ENCODE measurements at places on chromosomes 3 and 15.

DNA sequence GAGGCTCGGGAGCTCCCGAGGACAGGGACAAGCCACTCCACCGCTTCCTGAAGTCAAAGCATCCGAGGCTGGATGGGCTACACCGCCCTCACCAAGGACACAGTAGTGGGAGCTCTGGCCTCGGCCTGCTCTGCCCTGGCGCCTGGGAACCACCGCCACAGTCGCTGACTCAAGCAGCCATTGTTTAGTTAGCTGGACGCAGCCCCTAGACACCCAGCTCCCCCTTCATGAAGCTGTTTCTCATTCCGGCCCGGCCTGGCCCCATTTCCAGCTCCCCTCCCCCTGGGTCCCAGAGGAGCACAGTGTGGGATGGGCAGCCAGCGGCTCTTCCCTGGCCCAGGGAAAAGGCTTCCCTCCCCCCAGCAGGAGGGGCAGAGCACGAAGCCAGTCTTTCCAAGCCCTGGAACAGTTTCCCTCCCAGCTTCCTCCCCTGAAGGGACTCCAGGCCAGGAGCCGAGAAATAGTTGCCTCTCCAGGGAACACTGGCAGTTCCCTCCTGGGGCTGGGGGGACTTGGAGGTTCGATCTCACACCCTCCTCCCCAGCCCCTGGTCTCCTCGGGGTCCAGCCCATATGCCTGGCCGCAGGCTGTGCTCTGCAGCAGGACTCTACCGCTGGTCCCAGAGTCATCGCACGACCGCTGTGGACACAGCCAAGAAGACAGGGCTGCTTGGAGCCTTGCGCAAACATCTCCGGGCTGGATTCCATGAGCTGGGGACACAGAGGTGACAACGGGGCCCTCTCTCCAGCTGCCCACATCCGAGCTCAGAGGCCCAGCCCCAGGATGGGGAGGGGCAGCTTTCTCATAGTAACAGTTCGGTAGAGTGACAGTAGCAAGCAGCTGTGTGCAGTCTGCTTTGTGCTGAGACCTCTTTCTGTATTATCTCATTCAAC, 10.0 kb downstream of the PLXND1 start:
- DNase-seq = peak; percentile 52

GRCh38 chr3:171458071-171458863, 1.9 kb downstream of the TNIK start:
- peak; percentile 31 for DNase-seq

DNA sequence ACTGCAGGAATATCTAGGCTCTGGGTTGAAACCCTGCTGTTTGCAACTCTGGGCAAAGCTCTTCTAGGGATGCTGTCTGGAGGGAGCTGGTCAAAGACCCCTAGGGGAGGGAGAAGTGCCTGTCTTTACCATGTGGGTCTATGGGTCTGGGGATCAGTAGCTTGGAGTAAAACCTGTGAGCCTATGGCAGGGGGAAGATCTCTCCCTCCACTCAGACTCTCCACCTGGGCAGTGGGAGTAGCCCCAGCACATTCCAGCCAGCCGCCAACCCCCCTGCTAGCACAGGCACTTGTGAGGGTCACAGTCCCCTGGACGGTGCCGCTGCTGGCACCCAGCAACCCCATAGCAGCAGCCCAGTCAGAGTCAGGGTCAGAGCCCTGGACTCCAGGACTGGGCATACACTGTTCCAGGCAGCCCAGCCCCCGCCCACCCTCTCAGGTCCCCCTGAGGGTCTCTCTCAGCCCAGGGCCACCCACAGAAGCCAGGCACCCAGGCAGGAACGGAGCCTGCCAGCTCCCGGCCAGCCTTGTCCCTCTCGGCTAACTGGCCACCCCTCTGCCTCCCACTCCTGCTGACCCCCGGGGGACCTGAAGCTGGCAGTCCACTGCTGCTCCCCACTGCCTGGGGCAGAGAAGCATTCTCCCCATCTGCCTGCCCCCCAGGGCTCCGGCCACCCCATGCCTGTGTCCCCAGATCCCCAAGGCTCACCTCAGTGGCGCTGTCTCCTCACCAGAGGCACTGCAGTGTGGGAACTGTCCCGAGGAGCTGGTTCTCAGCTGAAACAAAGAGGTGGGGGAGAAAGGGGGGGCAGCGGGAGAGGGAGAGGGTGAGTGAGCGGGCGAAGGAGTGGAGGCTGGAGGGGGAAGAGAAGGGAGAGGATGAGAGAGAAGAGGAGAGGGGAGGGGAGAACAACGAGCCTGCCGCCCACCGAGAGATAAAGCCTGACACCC, 10.8 kb downstream of the GLYCTK start:
- DNase-seq = no peak

GRCh38 chr3:114899186-114899931, 247.7 kb downstream of the ZBTB20 start:
- DNase-seq = peak; percentile 59

DNA sequence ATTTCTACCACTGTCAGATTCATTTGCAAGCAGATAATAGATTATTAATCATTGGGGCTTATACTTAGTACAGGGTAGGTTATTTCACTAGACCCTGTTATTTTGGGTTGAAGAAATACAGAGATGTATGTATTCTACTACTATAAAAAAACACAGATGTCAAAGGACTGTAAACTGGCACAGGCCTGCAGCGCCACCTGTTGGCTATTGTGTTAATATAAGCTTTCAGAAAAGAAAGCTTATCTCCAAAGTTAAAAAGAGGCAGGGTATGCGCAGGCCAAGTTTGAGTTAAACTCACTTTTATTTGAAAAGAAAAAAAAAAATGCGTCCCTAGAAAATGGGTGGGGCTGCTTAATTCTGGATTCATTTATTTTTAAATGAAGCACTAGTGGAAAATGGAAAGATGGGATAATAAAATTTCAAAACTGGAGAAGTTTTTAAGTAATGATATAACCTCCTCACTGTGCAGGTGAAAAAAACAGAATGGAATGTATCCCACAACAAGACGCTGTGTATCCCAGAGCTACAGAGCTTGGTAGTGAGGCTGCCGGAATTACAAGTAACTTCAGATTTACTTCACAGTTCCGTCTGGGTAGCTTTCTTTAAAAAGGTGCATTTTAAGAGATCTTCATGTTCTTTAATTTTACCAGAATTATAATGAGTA, 407.2 kb upstream of the TGFBR2 start:
- peak; percentile 82 for DNase-seq

DNA sequence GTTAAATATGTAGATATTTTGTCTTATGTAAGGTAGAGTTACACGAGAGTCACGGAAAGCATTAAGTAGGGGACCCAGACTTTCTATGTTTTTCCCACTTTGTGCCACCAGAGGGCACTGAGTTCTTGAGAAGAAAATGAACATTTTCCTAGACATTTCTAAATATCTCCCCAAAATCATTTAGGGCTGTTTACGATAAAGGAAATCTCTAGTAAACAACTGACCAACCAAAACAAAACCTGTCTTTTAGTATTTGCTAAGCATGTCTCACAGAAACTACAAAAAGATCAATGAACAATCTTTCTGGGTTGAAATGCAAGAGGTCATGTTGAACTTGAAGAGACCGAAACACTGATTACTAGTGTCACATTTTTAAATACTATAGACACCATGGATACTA, 16.1 kb downstream of the POU1F1 start:
- DNase-seq = peak; percentile 35

DNA sequence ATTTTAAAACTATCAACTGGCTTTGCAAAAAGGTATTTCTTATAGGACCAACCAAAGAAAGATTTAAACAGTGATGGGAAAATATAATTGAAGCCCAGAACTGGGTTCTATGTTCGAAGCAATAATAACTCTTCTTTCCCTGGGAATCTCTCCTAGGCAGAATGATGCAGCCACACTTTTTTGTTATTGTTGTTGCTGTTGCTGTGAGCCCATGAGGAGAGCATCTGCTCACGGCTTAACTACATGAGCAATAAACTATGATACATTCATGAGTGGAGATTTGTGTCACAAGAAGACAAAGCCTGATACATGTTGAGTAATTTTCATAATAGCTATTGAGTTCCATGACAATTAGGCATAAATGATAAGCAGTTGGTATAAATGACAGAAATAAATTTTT, 80.5 kb downstream of the CRTC3 start:
- DNase-seq = no peak

DNA sequence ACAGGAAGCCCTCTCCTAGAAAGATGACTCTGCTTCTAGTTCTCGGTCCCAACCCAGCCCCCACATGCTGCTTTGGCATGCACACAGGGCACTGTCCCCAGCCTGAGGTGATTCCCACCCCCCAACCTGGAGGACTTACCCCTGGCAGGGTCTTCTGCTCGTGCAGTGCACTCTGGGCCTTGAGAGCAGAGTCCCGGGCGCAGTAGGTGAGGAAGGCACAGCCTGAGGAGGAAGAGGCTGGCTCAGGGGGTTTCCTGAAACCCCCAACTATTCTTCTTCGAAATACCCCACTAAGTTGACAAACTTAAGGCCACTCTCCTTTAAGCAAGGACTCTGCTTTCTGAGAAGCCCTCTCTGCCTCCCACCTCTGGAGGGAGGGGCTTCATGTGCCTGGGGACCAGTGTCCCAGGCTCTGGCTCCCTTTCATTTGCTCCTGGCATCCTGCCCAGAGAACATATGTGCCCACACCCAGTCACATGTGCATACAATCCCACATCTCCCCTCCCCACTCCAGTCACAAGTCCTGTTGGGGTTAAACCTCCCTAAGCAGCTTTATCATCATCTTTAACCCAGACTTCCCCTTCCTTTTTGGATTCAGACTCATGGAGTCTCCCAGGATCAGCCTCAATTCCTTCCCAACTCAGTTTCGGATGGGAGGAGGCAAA, 4.1 kb downstream of the CELF6 start:
- peak; percentile 75 for DNase-seq

GRCh38 chr3:39766433-39766832, 43.0 kb upstream of the MYRIP start:
- DNase-seq = no peak
